ENCODE measurements at places on chromosomes 1 and 21. TPM values are rescaled to one million over a fixed set of nuclear protein-coding genes. Genes with fewer than 3 reads are reported as not detected.

Gene TFF3
- total RNA-seq, result not detected

Gene ZBTB8B
- 0.03 TPM for total RNA-seq

Gene HRNR
- under 0.01 TPM for total RNA-seq

Gene ITGB2
- total RNA-seq, result 2.7 TPM

Gene SPATA46
- not detected for total RNA-seq

Gene OR14K1
- not detected for total RNA-seq

Gene TSPAN2
- total RNA-seq, result 1.0 TPM

Gene TNFRSF18
- total RNA-seq, result 0.67 TPM

Gene MYOG
- total RNA-seq, result not detected

Gene ITLN2
- total RNA-seq, result 0.35 TPM

Gene CRYAA
- total RNA-seq, result not detected

Gene SPATA21
- total RNA-seq, result not detected

Gene YARS1
- total RNA-seq, result 165 TPM
